Esophagus squamous epithelium (tissue), 5 donors: ENCODE measurements at places on chromosomes 2 and 18.

- no peak for DNase-seq
- H3K27ac ChIP-seq = peak overlapping the region; percentile 80
- H3K4me1 ChIP-seq = peaks cover 34% of the 10 kb centered on the region
- H3K36me3 ChIP-seq = no peaks in the 10 kb centered on the region
- H3K4me3 ChIP-seq = no peak overlapping the region
These were observed 205.1 kb downstream of the ARL4C start for GRCh38 chr2:234291765-234292204.

DNA sequence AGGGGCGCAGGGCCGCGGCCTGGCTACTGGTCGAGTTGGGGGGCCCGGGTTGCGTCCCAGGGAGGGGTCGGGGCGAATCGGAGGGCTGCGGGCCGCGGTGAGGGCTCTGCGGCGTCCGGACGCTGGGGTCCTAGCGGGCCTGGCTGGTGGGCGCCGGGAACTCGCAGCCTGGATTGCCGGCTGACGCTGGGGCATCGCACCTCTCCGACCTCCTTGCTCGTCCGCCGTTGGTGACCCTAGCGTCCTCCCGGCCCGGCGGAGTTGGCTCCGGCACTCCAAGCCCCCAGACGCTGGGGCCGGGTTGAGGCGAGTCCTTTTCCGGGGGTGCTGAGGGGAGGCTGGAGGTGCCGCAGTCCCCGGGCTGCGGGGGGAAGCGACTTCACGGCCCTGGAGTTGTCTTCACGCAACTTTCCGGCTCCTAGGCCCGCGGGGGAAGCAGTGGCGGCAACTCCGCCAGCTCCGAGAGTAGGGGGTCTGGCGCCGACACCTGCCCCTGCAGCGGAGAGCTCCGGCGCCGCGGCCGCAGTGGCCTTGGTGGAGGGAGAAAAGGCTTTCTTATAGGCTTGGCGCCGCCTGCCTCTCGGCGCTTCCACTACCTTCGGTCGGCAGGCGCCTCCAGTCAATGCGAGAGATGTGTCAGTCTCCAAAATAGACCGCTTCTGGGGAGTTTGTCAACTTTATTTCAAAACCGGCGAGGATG lies 70.3 kb downstream of the HAUS1 start:
- H3K27ac ChIP-seq = peak overlapping the region; percentile 92
- DNase-seq = no peak
- H3K4me1 ChIP-seq = peaks cover 47% of the 10 kb centered on the region
- peak overlapping the region; percentile 100 for H3K4me3 ChIP-seq

DNA sequence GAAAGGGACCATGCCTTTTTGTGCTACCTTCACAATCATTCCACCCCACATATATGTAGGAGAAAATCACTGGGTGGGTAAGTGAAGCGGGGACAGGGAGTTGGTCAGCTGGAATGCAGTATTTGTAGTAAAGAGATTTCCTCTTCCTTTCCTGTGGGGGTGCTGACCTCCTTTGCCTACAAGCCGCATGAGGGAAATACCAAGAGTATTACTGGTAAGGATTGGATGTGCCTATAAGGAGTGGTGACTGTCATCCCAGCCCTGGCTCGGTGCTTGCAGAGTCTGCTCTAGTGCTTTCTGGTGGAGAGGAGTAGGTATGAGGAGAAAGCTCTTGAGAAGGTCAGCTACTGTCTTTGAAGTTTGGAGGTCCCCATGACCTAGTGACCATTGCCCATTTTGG lies 324.6 kb downstream of the HRH4 start:
- no peak overlapping the region for H3K4me3 ChIP-seq
- H3K27me3 ChIP-seq = no peaks in the 10 kb centered on the region
- DNase-seq = no peak
- no peaks in the 10 kb centered on the region for H3K36me3 ChIP-seq

DNA sequence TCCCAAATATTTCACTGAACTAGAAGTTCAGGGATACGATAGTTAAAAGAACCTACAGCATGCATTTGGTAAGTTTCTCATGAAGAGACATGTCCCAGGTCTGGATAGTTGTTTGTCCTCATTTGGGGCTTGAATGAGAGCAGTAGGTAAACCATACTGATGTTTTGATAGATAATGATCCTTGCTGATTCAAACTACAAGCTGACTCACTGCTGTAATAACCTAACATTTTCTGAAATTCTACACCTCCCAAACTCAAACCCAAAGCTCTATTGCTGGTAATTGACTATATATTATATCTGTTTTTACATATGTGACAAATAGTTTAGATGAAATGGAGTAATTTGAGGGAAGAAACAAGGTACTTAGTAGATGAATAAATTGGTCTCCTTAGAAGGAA lies 154.1 kb upstream of the BOD1L2 start:
- H3K4me3 ChIP-seq = no peak overlapping the region
- H3K27ac ChIP-seq = no peak overlapping the region
- no peak for DNase-seq
- no peaks in the 10 kb centered on the region for H3K27me3 ChIP-seq

DNA sequence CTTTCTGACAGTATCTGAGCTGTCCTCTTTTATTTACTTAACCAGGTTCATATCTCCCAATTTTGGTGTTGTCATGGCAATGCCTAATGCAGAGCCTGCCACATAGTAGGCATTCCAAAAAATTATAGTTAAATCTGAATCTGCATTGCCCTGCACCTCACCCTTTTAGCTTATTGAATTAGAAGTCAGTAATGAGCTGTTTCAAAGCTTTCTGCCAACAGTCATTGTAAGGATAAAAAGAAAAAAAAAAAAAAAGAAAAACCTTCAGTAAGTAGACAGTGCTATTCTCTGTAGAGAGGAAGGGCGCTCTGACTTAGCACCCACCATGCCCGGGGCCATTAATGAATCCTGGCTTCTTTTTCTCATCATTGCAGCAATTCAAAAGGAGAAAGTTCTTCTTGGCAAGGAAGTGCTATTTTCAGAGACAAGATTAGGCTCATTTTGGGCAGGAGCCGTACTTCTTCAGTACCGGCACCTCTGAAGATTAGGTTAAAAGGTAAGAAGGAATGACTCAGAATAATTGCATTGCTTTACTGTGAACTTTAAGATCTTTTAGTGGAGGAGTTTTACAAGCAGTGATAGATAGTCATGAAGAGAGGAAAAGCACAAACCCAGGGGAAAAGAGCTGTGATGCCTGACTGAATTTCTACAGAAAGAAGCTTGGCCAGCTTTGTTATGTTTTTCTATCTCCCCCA lies 2041.2 kb upstream of the PIK3C3 start:
- H3K27me3 ChIP-seq = no peaks in the 10 kb centered on the region
- no peaks in the 10 kb centered on the region for H3K4me1 ChIP-seq
- H3K27ac ChIP-seq = no peak overlapping the region
- H3K36me3 ChIP-seq = no peaks in the 10 kb centered on the region

GRCh38 chr18:56302156-56302555 lies 336.2 kb downstream of the TXNL1 start:
- no peak overlapping the region for H3K27ac ChIP-seq
- no peaks in the 10 kb centered on the region for H3K27me3 ChIP-seq

- H3K4me1 ChIP-seq = peaks cover 12% of the 10 kb centered on the region
- DNase-seq = no peak
- H3K27ac ChIP-seq = no peak overlapping the region
- H3K27me3 ChIP-seq = no peaks in the 10 kb centered on the region
These were observed 17.4 kb downstream of the CFAP210 start for GRCh38 chr2:169676850-169677249.

- no peak overlapping the region for H3K27ac ChIP-seq
- H3K36me3 ChIP-seq = no peaks in the 10 kb centered on the region
- no peak for DNase-seq
- H3K27me3 ChIP-seq = no peaks in the 10 kb centered on the region
These were observed 5.4 kb downstream of the ALS2 start for GRCh38 chr2:201775326-201775725.

DNA sequence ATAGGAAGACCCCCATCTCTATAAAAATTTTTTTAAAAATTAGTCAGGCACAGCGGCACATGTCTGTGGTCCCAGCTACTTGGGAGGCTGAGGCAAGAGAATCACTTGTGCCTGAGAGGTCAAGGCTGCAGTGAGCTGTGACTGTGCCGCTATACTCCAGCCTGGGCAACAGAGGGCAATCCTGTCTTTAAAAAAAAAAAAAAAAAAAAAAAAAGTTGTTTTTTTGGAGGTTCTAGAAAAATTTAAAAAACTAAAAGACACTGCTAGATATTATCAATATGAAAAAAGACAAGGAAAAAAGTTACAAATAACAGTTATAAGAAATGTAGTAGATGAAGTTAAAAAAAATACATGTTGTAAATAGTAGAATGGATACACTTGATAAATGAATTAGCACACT lies 56.1 kb upstream of the C2orf15 start:
- H3K4me1 ChIP-seq = no peaks in the 10 kb centered on the region
- H3K27ac ChIP-seq = no peak overlapping the region
- no peaks in the 10 kb centered on the region for H3K27me3 ChIP-seq
- no peak for DNase-seq

DNA sequence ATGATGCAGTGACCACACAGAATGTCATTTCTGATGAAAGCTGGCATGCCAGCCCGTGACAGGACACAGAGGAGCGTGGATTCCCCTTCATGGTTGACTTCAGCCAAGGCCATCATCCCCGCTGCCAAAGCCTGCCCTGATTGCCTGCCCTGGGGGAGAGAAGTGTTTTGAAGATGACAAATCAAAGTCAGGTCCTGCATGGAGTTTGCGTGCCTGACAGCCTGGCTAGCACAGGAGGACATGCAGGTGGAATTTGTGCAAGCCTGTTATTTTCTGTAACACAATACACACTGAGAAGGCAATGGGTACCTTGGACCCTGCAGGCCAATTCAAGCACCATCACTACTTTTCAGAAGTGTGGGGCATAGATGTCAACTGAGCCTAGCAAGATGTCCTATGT lies 5.4 kb upstream of the IL1R2 start:
- H3K27me3 ChIP-seq = peaks cover 31% of the 10 kb centered on the region
- no peak overlapping the region for H3K4me3 ChIP-seq
- no peaks in the 10 kb centered on the region for H3K36me3 ChIP-seq
- H3K27ac ChIP-seq = peak overlapping the region; percentile 69
- no peak for DNase-seq
- H3K4me1 ChIP-seq = peaks cover 90% of the 10 kb centered on the region

DNA sequence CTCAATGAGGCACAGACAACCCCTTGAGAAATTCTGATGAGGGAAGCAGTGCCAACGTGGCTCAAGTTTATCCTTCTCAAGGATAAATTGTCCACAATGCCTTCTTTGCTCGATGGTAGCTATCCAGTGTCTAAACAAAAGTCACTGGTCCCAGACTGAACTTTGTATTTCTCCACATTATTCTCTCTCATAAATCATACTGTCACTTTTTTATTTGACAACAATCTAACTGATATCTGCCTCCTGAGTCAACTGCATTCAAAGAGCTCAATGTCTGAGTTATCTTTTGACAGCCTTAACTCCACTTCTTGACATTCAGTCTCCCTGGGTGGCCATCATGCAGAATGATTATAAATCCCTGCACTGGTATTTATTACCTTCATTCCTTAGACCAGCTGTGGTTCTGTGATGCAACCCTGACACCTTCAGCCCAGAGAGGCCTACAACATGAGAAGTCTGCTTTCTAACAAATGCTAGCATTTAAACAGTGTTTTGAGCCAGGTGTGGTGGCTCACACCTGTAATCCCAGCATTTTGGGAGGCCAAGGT lies 38.2 kb downstream of the IMMT start:
- H3K27ac ChIP-seq = no peak overlapping the region
- no peak for DNase-seq
- no peaks in the 10 kb centered on the region for H3K4me1 ChIP-seq
- H3K27me3 ChIP-seq = no peaks in the 10 kb centered on the region

DNA sequence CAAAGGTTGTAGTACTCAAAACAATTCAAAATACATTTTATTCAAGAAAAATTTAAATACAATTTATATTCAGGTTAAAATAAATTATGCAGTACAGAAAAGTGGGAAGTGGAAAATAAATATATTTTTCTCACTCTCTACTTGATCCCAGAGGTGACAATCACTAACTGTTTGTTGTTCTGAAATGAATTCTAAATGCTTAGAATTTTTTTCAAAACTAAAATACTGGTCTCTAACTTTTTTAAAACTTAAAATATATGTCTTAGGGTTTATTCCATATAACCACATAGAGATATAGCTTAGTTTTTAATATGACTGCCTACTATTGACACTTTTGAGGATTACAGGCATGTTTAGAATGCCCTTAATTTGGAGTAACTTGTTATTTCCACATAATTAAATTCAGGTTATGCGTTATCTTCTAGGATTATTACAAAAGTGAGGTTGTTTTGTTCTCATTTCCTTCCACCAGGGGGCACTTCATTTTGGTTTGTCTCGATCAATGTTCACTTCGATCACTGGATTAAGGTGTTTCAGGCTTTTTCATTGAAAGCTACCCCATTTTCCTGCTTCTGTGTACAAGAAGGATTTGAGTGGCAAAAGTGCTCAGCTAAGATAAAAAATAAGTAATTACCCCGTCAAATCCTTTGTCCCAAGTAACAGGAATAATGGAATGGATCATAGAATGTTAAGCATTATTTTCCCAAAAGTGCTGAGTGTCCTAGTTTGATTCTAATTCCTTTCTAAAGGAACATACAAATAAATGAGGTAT lies 27.1 kb upstream of the TFPI start:
- peak overlapping the region; percentile 26 for H3K4me3 ChIP-seq
- H3K27ac ChIP-seq = no peak overlapping the region
- no peaks in the 10 kb centered on the region for H3K27me3 ChIP-seq
- H3K36me3 ChIP-seq = no peaks in the 10 kb centered on the region
- DNase-seq = no peak
- peaks cover 7% of the 10 kb centered on the region for H3K4me1 ChIP-seq

DNA sequence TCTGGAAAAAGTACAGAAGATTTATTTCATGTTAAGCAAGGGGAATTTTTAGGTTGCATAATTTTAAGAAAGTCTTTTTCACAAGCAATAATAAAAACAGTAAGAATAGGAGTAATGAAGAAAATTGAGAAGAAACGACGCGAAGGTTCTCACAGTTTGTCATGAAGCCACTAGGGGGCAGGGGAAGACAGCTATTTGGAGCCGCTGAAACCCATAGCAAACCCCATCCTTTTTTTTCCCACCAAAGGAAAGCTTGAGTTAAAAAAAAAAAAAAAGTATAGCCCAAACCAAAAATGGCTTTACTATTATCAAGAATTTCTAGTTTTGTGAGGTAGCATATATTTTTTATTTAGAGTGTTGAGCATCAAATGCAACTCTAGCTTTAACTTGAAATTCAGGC lies 300.9 kb downstream of the PHLPP1 start:
- H3K27me3 ChIP-seq = peaks cover 21% of the 10 kb centered on the region
- H3K4me3 ChIP-seq = no peak overlapping the region
- H3K36me3 ChIP-seq = no peaks in the 10 kb centered on the region
- no peaks in the 10 kb centered on the region for H3K4me1 ChIP-seq
- DNase-seq = no peak
